ENCODE measurements at places on chromosomes 12 and 14.

DNA sequence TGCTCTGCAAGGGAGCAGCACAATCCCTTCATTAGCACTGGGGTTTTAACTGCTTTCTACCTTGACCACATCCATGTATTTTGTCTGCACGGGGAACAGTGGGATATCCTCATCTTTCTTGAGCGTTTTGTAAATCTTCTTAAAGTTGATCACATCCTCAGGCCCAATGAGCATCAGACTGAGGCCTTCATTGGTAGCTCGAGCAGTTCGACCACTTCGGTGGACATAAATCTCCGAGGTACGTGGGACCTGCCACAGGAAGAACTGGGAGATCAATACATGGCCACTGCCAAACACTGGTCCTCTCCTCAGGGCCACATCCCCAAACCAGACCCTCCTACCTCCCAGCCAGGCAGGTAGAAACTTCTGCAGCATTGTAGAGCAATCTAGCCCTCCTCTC is 26.1 kb downstream of the DDX24 start:
- no peak for DNase-seq

DNA sequence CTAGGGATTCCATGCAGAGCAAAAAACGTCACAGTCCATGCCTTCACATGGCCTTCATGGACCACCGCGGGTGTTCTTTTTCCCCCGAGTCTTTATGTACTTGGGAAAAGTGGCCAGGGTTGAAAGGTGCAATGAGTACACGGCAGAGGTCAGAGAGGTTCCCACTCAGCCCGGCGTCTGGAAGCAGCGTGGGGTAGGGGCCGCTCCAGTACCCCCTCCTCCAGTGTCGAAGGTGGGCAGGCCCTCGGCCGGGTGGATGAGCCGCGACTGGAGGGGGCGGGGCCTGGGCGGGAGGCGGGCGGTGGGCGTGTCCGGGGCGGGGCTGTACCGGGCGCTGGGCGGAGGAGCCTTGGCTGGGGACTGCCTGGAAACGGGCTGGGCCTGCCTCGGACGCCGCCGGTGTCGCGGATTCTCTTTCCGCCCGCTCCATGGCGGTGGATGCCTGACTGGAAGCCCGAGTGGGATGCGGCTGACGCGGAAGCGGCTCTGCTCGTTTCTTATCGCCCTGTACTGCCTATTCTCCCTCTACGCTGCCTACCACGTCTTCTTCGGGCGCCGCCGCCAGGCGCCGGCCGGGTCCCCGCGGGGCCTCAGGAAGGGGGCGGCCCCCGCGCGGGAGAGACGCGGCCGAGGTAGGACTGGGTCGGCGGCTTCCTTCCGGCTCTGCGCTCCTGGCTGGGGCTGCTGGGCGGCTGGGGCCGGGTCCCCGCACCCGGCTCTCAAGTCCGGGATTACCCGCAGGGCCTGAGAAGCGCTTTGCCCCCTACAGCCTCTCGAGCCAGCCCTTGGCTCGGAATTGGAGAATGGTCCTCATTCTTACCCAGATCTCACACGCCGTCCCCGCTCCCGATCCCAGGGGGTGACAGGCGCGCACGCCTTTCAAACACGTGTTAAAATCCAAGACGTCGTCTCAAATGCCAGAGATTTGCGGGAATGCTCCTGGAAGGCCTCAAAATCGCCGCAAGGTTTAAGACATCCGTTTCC is at the start of gene RXYLT1:
Gene RXYLT1, plus strand, starts transcription at position 412 of the 984 bp plus-strand sequence. Its CDS starts 52 bp downstream, at position 464.
- DNase-seq = peak; percentile 87

DNA sequence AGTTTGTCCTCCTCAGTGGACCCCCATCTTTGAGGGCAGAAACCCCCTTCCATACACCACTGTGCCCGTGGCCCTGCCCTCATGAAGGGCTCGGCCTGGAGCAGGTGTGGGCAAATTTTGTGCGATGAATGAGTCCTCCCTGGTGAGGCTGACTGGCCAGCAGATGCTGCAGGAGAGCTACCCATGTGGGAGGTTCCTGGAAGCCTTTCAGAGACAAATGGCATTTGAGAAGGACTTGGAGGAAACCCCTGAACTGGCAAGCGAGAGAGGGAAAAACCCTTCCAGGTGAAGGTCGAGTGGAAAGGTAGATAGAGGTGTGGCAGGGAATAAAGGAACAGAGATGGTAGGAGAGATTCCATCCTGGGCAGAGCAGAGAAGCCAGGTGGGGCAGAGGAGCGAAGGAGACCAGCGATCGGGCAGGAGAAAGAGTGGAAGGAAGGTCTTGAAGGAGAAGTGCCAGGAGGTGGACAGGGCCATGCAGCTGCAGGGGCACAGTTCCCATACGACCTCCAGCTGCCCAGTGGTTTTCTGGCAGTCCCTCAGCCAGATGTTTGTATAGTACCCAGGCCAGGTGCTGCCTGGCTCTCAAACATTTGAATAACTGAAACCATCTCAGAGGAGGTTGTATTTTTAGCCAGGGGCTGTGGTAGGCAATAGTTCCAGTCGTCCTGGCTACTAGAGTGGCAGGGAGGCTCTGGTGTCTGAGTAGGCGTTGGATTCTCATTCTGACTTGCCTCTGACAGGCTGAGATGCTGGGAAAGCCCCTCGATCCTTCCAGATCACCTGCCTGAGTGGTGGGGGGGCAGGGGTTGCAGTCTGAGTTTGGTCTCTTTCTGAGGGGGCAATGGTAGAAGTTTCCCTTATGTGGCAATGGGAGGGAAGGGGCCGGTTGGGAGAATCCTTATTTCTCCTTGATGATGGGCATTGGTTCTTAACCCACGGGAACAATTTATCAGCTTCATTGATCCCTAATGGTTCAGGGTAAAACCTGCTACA is 40.1 kb downstream of the FBXL14 start:
- no peak for DNase-seq

DNA sequence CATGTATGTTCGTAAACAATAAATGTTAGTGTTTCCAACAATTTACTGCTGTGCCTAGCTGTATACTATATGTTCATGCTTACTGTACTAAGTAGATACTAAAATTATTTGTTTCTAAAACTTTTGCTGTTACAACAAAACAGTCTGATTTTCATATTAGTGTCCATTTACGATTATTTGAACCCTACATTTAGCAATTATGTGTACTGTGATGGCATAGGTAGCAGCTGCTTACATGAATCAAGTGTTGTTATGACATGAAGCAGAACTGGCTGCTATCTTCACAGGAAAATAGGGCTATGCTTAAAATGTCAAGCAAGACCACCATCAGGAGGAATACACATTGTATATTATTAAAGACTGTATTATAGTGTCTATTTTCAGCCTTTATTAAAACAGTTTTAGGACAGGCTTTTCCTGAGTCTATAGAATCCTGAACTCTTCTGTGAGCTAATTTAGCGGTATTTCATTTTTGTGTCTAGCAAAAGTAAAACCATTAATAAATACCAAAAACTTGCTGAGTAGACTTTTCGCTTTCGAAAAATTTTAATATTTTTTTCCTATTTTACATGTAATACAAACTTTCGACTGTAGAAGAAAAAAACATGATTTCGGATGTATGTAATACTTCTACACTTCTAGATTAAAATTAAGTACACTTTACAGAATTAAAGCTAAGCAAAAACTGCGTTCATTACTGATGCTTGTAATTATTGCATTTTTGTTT is 1.1 kb upstream of the WDR89 start:
- DNase-seq = no peak

GRCh38 chr12:43578782-43579181 is 26.8 kb upstream of the ADAMTS20 start:
- DNase-seq = no peak

- peak; percentile 3 for DNase-seq
These were observed 410.6 kb downstream of the DAD1 start for GRCh38 chr14:22178333-22178839.

- DNase-seq = no peak
These were observed 55.2 kb downstream of the TMCC3 start for GRCh38 chr12:94595152-94595551.

GRCh38 chr12:82149045-82149444 is 209.1 kb downstream of the CCDC59 start:
- no peak for DNase-seq

DNA sequence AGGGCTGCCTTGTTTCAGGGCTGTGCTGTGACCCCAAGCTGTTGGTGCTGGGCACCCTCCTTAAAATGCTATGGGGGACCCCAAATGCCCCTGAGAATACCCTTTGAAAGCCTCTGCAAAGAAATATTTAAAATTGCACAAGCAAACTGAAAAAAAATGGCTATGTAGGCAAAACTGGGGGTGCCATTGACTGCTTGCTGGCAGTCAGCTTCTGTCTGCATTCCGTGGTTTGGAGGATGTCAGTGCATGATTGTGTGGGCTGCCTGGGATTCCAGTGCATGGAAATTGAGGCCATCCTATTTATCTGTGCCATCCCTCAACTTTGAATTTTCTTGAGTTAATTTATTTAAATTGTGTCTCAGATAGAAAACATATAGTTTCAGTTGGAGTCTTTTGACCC is 113.7 kb upstream of the RTL1 start:
- DNase-seq = no peak

DNA sequence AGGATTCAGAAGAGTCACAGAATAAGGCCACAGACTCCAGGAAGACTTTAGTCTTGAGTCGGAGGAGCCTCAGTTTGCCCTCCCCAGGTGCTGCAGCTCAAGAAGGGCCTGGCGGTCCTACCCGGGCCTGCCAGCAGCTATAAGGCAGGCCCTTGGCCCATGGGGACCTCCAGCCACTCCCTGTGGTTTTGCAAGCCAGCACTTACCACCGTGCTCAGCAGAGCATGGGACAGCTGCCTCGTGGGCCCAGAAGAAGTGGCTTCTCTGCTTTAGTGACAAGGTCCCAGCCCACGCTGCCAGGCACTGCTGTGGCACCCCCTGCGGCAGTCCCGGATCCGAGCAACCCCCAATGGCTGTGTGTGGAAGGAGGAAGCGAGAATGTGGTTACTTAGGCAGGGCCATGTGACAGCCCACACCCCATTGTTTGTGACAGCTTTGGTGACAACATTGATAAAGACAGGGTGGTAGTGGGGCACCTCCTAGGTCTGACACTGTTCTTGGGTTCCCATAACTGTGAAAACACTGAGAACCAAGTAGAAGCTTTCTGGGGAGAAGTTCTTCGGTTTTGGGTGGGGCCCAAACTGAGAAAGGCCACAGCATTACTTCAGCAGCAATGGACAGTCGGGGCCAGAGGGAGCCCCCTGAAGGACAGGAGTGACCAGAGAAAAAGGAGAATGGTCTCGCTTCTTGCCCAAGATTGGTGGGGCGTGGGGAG is at the start of gene SELPLG:
Gene SELPLG, minus strand, starts transcription at position 361 of the 715 bp plus-strand sequence. CDS start 9,587 bp downstream, outside the sequence.
- DNase-seq = no peak

- DNase-seq = peak; percentile 99
These were observed 9.8 kb upstream of the PNMA1 start for GRCh38 chr14:73723797-73724661.

GRCh38 chr14:96459851-96460250 is 42.3 kb upstream of the PAPOLA start:
- DNase-seq = no peak

DNA sequence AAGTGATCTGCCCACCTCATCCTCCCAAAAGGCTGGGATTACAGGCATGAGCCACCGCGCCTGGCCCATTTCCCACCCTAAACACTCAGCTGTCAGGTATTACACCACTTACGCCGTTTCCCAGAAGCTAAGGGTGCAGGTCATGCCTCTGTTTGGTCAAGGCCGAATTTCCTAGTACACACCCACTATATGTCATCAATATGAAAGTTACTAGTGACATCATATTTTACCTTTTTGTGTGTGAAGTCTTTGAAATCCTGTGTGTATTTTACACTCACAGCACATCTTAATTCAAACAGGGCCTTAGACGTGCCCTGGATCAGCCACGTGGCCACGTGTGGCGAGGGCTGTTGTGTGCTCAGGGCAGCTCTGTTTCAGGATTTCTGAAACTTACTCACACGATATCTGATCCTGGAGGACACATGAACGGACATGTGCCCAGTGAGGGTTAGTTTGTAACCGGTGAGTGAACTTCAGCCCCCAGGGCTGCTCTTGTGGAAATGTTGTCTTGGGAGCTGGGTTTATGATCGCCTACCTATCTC is 51.8 kb downstream of the GLT1D1 start:
- DNase-seq = no peak

GRCh38 chr14:74360163-74360562 is 11.9 kb downstream of the VRTN start:
- DNase-seq = no peak

DNA sequence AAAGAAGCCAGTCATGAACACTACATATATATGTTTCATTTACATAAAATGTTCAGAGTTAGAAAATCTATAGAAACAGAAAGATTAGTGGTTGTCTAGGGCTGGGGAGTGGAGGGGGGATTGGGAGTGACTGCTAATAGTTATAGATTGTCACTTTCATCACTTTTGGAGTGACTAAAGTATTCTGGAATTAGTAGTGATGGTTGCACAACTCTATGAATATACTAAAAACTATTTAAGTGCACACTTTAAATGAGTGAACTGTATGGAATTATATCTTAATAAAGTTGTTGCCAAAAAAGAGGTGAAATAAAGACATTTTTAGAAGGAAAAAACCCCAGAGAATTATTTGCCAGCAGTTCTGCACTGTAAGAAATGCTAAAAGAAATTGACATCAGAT is 9.5 kb downstream of the CATSPERB start:
- DNase-seq = no peak

DNA sequence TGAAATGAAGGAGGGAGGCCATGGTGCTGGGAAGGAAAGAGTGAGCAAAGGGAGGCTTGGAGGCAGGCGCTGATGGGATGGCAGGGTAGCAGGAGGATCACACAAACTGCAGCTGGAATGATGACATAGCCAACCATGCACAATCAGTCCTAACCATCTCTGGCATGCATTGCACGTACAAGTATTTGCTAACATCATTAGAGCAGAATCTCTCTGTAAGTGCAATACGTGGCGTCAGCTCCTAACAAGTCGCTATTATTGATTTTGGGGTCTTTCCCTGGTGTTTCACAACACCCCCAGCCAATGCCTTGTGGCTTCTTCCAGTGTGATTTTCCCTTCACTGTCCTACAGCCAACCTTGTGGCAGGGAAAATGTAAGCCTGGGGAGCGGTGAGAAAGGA is 18.5 kb downstream of the BDKRB1 start:
- DNase-seq = peak; percentile 82

DNA sequence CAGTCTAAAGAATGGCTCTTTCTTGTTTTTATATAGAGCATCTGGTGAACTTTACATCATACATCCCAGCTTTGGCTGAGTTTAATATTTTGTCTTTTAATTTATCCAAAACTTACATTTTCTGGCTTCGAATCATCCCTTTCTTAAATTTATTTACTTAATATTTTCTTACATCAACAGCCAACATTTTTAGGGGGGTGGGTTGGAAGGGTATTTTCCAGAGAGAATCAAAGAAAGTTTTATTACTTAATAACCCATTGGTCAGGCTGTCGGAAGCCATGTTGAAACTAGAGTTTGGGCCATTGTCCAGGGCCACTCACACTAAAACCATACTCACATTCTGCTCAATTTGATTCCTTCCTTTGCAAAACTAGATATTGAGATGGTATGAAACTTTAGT is 220.2 kb downstream of the AEBP2 start:
- DNase-seq = no peak

DNA sequence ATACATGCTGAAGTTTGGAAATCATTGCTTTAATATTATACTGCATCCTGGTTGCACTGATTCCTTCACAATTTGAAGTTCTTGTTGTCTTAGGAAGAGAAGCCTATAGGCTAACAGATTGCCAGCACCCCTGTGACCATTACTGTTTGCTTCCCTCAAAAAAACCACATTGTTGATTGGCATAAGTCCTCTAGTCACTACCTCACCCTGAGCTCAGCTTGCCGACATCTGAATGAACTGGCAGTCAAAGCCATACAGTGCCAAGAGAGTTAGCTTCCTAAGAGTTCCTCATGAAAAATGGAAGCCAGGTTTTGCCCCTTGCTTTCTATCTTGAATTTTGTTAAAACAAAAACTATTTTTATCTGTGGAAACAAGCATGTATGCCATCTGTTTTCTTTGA is 276.1 kb downstream of the SYT1 start:
- DNase-seq = no peak

GRCh38 chr12:40020261-40020691 is 85.6 kb downstream of the SLC2A13 start:
- no peak for DNase-seq
